Activated CD4-positive, alpha-beta T cell treated with anti-CD3 and anti-CD28 coated beads for 36 hours (primary cell): ENCODE measurements at places on chromosomes 16 and 17. TPM values are rescaled to one million over a fixed set of nuclear protein-coding genes. Genes with fewer than 3 reads are reported as not detected.

DNA sequence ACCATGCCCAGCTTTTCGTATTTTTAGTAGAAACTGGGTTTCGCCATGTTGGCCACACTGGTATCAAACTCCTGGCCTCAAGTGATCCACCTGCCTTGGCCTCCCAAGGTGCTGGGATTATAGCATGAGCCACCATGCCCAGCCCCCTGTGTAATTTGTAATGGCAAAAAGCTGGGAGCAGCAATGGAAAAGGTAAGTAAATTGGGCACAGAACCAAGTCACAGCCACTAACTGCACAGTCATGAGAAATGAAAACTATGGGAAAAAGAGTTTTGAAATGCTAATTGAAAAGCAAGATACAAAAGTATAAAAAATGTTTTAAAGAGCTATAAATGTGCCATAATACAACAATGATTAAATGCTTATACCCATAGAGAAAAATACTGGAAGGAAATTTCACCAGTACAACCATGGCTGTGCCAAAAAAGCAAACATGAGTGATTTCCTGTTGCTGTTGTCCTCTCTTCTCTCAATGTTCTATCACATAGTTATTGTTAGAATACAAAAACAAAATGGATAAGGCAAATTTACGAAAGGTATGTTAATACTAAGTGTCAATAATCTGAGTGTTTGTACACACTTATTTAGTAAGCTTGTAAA lies 6.2 kb downstream of the NTAN1 start:
- DNase-seq = no peak
- H3K27ac ChIP-seq = no peak overlapping the region
- no peaks in the 10 kb centered on the region for H3K27me3 ChIP-seq
- peaks cover 10% of the 10 kb centered on the region for H3K4me1 ChIP-seq

DNA sequence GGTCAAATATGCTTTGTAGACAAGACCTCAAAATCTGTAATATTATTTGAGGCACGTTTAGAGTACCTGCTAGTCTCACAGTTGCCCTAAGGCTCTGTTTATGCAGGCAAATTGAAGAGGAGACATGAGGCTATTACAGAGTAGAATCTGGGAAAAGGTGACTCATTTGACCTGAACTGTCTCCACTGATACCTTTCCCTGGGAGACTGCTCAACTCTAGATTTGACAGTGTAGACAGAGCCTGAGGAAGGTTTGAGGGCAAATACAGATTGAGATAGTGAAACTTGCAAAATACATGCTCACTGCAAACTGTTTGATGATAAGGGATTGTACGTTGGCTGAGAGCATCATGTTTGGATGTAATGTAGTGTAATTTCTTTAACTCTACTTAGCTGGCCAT lies 1266.6 kb upstream of the CDH8 start:
- no peaks in the 10 kb centered on the region for H3K27me3 ChIP-seq
- no peak overlapping the region for H3K27ac ChIP-seq
- no peak for DNase-seq
- H3K4me3 ChIP-seq = no peak overlapping the region
- H3K36me3 ChIP-seq = no peaks in the 10 kb centered on the region
- no peaks in the 10 kb centered on the region for H3K4me1 ChIP-seq

DNA sequence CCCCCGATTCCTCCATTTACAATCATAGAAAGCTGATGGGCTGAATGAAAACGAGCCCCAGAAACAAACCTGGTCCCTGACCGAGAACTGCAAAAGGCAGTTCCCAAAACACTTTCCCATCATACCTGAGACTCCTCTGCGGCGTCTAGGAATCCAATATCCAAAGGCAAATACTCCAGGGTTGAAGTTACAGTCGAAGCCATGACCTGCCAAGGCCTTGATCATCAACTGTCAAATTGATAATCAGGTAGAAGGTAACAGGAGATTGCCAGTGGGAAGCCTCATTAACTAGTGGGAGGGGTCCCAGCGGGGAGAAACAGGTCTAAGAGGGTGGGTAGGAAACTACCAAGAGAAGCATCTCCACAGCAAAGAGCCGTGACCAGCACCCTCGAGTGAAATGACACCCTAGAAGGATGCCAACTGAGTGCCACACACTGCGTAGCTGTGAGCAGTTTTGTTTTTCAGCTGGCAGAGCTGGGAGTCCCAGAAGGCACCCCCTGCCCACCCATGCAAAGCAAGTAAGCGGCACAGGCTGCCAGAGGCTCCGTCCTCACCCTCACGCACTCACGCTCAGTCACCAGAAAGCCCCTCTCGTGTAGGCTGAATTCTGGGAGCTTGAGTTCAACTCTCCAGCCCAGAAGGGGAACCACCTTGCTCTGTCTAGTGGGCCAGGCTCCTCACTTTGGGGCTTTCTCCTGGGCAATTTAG lies 146.1 kb downstream of the GAS7 start:
- DNase-seq = no peak
- H3K4me1 ChIP-seq = no peaks in the 10 kb centered on the region
- H3K27ac ChIP-seq = no peak overlapping the region
- no peaks in the 10 kb centered on the region for H3K27me3 ChIP-seq

BCL6B gene
- total RNA-seq = 0.27 TPM

TBC1D3I gene
- total RNA-seq = not detected

YPEL3 gene
- 17.4 TPM for total RNA-seq

GRCh38 chr17:16328997-16329396 lies 24.3 kb downstream of the CENPV start:
- H3K27ac ChIP-seq = no peak overlapping the region
- DNase-seq = no peak
- no peaks in the 10 kb centered on the region for H3K4me1 ChIP-seq
- H3K4me3 ChIP-seq = no peak overlapping the region
- H3K36me3 ChIP-seq = peaks cover 13% of the 10 kb centered on the region

- peaks cover 2% of the 10 kb centered on the region for H3K36me3 ChIP-seq
- no peak overlapping the region for H3K27ac ChIP-seq
- H3K4me3 ChIP-seq = no peak overlapping the region
- H3K4me1 ChIP-seq = peaks cover 28% of the 10 kb centered on the region
- peaks cover 7% of the 10 kb centered on the region for H3K27me3 ChIP-seq
- no peak for DNase-seq
Measured at GRCh38 chr16:70804153-70804733, 3.3 kb upstream of the VAC14 start.

DNA sequence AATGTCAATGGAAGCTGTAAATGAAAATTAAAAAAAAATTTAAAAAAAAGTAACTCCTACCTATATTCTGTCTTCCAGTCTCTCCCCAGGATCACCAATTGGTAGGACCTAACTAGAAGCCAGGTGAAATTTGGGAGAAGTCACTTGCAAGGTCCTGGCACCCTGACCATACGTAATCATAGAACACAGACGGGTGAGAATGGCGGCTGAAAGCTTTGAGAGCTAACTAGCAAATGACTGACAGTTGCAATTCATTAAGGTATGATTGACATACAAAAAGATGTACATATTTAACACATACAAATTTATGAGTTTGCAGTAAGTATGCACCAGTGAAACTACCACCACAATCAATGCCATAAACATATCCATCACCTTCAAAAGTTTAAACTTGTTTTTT lies 372.7 kb upstream of the PSMD7 start:
- no peaks in the 10 kb centered on the region for H3K36me3 ChIP-seq
- DNase-seq = no peak
- H3K4me1 ChIP-seq = no peaks in the 10 kb centered on the region
- H3K27me3 ChIP-seq = peaks cover 3% of the 10 kb centered on the region
- no peak overlapping the region for H3K27ac ChIP-seq
- H3K4me3 ChIP-seq = no peak overlapping the region

DNA sequence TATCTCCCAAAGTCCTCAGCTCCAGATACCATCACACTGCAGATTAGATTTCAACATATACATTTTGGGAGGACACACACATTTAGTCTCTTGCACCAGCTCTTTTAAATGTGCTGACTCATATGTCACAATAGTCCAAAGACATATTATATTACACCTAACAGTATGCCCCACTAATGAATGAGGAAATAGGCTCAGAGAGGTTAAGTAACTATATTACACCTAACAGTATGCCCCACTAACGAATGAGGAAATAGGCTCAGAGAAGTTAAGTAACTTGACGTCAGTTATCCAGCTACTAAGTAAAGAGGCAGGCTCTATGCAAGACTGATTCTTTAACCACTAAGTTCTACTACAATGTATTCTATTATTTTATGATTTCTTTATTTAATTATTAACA lies 9.7 kb downstream of the IRX6 start:
- no peaks in the 10 kb centered on the region for H3K36me3 ChIP-seq
- no peak for DNase-seq
- H3K27me3 ChIP-seq = peaks cover 45% of the 10 kb centered on the region
